ENCODE measurements at places on chromosomes 1 and 21.

GRCh38 chr1:56508523-56508983 lies 70.8 kb downstream of the PLPP3 start:
- peak; percentile 84 for DNase-seq

- no peak for DNase-seq
Observed at GRCh38 chr1:239516579-239516978, 130.2 kb downstream of the CHRM3 start.

DNA sequence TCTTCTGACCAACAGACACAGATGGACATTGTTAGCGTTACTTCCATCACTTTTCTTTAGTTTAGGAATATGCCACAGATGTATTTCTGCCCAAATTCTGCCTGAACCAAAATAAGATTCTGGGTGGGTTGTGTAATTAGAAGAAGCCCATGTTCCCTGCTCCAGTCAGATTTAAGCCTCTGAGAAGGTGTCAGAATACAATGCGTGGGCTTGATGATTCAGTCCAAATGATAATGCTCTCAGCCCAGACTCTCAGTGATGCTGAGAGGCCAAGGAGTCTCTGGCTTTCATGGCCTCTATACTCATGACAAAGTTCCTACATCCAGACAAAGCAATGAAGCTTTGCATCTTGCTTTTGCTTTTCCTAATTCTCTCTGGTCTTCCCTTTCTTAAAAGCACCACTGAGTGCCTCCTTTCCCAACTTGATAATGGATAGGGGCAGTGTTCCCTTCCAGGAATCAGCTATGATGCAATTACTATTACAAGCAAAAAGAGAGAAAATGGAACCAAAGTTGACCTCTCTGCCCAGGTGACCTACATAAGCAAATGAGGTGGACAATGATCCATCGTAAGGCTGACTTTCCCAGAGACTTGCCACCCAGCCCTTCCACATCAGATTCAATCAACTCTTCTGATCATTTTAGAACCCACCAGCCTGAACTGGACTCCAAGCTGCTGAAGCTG lies 8.8 kb downstream of the SEC16B start:
- DNase-seq = no peak

- DNase-seq = no peak
Observed at GRCh38 chr1:54695221-54695620, 20.4 kb upstream of the TTC4 start.

GRCh38 chr21:42395302-42395701 lies 550 bp downstream of the TMPRSS3 start:
- DNase-seq = no peak

- no peak for DNase-seq
Observed at GRCh38 chr1:40495315-40495903, 13.2 kb upstream of the EXO5 start.

- peak; percentile 1 for DNase-seq
Observed at GRCh38 chr1:88302843-88303486, 381.1 kb upstream of the PKN2 start.

- DNase-seq = no peak
Observed at GRCh38 chr21:45401054-45401518, 3.9 kb upstream of the COL18A1 start.

GRCh38 chr1:242522304-242522945 lies 2.1 kb downstream of the PLD5 start:
- DNase-seq = no peak

DNA sequence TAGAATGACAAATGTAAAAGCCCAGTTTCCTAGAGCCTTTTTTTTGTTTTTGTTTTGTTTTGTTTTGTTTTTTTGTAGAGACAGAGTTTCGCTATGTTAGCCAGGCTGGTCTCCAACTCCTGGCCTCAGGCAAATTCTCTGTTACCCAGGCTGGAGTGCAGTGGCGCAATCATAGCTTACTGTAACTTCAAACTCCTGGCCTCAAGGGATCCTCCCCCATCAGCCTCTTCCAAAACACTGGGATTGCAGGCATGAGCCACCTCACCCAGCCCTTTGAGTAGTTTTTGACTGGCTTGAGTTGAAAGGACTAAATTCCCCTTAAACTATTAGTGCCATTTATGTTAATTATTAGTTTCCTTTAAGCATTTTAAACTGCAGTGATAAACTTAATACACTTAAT lies 28.8 kb upstream of the ZBTB18 start:
- no peak for DNase-seq

DNA sequence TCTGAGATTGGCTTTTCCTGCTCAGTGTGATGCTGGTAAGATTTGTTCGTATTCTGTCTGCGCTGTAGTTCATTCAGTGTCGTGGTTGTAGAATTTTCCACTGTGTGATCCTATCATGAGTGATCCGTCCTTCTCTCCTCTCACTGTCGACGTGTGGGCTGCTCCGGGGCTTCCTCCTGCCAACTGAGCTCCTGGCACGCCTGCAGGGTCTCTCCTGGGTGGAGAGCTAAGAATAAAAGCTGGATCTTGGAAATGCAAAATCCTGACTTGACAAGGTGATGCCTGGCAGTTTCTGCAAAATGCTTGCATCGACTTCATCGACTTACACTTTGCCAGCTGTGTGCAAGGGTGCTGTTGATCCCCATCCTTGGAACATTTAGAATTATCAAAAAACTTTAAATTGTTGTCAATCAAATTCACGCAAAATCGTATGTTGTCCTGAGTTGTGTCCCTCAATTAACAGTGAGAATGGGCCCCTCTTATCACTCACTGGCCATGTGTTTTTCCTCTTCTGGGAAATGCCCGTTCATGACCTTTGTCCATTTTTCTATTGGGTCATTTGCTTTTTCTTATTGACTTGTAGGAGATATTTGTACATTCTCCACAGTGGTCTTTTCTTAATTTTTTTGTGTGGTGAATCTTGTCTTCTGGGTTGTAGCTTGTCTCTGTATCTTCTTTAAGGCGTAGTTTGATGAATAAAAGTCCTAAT lies 125.5 kb downstream of the CRYAA start:
- no peak for DNase-seq

- no peak for DNase-seq
Observed at GRCh38 chr1:9840176-9840575, 16.4 kb upstream of the CLSTN1 start.

DNA sequence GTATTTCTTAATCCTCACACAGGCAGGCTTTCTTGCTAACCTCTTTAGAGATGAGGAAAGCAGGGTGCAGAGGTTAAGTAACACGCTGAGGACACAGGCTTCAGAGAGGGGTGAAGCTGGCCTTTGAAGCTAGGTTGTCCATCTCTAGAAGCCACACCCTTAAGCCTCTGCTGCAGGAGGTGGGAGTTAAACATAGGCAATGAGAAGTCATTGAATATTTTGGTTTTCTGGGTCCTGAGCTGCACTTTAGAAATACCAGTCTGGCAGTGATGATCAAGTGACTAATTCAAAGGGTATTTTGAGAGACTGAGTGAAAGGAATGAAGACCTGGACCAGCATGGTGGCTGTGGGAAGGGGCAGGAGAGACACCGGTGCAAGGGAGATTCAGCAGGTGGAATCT lies 9.9 kb downstream of the KCNJ15 start:
- peak; percentile 26 for DNase-seq

DNA sequence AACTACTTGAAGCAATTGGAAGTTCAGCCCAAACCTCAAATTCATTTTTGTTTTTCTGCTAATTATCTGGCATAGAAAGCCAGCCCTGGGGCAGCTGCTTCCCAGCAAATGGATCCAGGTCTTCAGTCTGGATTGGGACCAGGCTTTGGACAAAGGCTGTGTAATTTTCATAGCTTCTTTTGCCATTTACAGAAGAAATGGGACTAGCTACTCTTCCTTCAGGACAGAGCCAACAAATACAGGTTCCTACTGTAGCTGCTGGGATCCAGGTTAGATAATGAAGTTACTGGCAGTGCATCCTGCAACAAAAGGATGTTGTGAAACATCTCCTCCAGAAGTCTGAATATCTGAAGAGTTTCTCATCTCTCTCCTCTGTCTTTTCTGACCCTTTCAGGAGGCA lies 171.5 kb upstream of the CAMK1G start:
- DNase-seq = no peak

GRCh38 chr21:44442266-44443125 lies 12.8 kb upstream of the LRRC3 start:
- DNase-seq = no peak

GRCh38 chr1:158179301-158180041 lies 1.2 kb upstream of the CD1D start:
- DNase-seq = no peak

- DNase-seq = no peak
Observed at GRCh38 chr1:119815361-119815760, 4.1 kb upstream of the REG4 start.

GRCh38 chr1:38129473-38129872 lies 82.9 kb upstream of the POU3F1 start:
- DNase-seq = no peak

GRCh38 chr1:19734472-19734999 lies 65.2 kb downstream of the TMCO4 start:
- DNase-seq = no peak

DNA sequence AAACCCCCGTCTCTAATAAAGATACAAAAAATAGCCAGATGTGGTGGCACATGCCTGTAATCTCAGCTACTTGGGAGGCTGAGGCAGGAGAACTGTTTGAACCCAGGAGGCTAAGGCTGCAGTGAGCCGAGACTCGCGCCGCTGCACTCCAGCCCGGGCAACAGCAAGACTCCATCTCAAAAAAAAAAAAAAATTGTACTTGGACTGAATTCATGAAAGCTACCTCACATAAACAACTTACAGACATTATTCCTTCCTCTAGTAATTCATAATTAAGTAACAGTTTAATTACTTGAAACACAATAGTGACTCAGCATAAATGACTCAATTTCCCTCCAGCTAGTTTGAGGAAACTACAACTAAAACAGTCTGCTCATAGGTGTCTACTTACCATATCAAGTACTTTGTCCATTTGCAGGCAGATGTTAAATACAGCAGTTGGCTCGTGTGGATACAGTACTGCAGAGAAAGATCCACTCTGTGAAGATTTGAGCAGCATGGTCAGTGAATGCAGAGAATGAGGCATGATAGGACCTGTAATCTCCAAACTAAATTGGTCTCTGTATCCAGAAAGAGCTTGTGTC lies 9.4 kb downstream of the DONSON start:
- DNase-seq = no peak

GRCh38 chr1:172162236-172162635 lies 258.2 kb upstream of the C1orf105 start:
- DNase-seq = no peak

GRCh38 chr1:151684128-151684527 lies 32.5 kb downstream of the CELF3 start:
- no peak for DNase-seq

DNA sequence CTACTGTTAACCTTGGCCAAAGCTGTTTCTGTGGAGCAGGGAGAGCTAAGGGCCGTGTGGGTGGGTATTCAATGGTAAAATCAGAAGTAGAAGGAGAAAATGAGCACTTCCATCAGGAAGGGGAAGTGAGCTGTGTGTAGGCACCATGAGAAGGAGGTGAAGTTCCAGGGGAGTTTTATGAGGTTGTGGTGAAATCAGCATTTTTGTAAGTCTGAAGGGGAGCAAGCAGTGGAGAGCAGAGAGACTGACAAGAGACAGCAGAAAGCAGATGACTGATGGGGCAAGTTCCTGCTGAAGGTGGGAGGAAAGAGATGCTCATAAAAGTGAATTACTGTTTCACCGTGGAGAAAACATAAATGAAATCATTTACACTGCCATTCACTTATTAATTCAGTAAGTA lies 2.7 kb upstream of the GPR88 start:
- DNase-seq = peak; percentile 69

- no peak for DNase-seq
Observed at GRCh38 chr1:223062177-223062576, 80.9 kb downstream of the TLR5 start.

- no peak for DNase-seq
Observed at GRCh38 chr1:5497503-5497902, 494.7 kb downstream of the NPHP4 start.

DNA sequence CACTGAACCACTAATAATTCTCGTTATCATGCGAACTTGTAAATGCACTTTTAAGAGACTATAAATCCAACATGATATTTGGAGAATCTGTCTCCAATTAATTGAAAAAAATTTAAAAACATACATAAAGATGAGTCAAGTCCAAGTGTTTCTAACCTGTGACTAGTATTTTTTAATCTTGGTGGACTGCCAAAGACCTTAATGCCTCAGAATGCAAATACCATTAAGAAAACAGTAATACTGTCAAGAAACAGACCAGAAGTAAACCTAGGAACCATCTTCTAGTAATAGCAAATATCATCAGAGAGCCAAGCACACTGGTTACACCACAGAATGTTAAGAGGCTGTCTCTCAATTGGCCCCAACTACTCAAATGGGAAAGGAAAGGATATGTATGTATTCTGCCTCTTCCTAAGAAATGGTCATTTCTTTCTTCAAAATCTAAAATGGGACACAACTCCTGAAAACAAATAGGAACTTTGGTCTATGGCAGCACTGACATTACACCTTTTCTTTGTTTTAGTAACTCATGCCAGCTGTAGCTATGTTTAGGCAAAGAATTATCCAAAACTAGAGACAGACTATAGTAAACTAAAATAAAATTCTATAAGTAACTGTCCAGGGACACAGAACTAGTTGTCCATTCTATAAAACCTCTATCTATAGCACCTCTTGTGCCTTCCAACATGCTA lies 15.8 kb downstream of the SCYL3 start:
- no peak for DNase-seq

- no peak for DNase-seq
Observed at GRCh38 chr1:46812065-46812963, 13.5 kb downstream of the CYP4B1 start.

DNA sequence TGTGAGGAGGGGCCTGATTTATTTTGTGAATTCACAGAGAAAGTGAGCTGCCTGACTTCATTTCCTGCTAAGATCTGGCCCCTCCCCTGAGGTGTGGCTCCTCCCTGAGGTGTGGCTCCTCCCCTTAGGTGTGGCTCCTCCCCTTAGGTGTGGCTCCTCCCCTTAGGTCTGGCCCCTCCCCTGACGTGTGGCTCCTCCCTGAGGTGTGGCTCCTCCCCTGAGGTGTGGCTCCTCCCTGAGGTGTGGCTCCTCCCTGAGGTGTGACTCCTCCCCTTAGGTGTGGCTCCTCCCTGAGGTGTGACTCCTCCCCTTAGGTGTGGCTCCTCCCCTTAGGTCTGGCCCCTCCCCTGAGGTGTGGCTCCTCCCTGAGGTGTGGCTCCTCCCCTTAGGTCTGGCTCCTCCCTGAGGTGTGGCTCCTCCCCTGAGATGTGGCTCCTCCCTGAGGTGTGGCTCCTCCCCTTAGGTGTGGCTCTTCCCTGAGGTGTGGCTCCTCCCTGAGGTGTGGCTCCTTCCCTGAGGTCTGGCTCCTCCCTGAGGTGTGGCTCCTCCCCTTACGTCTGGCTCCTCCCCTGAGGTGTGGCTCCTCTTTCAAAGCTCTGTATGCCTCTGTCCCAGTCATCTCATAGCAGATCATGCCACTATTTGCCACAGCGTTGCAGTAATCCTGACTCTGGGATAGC lies 26.9 kb upstream of the LRRC3 start:
- DNase-seq = peak; percentile 39

DNA sequence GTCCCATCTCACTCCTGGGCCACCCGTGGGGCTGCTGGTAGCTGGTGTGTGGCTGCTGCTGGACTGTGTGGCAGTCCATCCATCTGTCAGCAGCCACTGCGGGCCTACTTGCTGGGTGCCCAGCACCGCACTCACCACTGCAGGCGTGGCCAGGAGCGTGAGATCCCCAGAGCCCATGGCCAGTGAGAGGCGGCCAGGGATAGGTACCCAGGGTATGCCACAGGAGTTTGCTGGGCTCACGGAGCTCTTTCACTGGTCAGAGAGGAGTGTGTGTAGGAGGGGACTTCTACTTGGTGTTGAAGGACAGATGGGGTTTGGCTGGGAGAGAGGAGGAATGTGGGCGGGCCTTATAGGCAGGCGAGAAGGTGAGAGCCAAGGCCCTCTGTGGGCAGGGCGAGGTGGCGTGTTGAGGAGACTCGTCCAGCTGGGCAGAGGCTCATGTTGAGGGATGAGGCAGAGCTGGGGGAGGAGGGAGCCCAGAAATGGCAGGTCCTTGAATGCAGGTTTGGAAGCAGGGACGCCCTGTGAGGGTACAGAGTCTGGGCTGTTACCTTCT lies 15.0 kb downstream of the QSOX1 start:
- no peak for DNase-seq
